Activated T-helper 1 cell treated with anti-CD3 and anti-CD28 coated beads, Interleukin-2, amount 50 U/mL, for 16 hours (primary cell): ENCODE measurements at places on chromosomes 2 and 18.

- DNase-seq = no peak
Observed at GRCh38 chr2:133821107-133821760, 253.0 kb upstream of the NCKAP5 start.

DNA sequence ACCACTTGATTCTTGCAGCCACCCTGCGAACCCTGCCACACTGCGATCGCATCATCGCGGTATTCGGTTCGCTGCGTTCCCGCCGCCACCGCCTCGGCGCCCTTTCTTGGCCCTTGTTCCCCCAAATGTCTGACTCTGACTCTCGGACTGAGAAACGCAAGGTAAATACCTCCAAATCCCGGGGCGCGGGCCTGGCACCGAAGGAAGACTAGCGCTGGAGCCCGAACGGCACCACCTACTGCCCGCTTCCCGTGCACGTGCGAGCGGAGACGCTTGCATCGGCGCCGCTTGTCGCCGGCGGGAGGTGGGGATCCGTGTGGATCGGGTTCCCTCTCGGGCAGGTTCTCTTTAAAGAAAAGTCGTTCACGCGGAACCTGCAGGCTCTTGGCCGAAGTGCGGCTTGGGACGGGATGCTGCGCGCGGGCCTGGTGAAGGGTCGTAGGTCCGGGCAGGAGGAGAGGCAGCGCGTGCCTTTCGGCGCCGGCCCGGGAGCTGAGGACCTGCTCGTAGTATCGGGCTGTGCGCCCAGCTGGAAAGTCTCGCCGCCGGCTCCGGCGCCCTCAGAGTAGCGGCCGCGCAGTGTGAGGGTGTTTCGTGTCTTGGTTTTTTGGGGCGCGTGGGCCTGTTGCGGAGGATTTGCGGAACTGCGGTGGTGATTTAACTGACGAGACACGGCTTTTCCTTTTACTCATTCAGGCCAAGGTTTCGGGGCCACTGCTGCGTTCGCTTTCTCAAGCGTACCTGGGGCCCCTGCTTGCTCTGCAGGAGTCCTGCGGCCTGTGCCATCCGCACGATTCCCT is 514 bp downstream of the BCL2L11 start:
- DNase-seq = peak; percentile 24

- DNase-seq = no peak
Observed at GRCh38 chr2:170610615-170611014, 104.5 kb upstream of the SP5 start.

- DNase-seq = no peak
Observed at GRCh38 chr2:226873051-226873620, 37.3 kb downstream of the RHBDD1 start.

GRCh38 chr18:33404244-33404873 is 36.2 kb downstream of the CCDC178 start:
- DNase-seq = no peak

- no peak for DNase-seq
Observed at GRCh38 chr18:54684784-54685183, 93.7 kb downstream of the DYNAP start.

DNA sequence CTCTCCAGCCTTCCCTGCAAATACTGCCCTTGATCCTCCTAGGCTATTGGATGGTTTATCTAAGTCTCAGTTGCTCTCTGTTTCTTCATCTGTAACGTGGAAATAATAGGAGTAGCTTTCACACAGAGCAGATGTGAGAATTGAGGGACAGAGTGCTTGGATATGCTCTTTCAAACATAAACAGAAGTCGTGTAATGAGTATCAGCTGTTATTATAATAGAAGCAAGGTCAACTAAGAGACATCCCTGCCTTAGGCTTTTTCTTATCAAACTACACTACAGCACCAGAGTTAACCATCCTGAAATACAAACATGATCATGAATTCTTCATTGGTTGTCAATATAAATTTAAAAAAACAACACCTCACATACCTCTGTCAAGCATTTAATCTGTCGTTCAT is 138.2 kb downstream of the DOK6 start:
- DNase-seq = no peak

GRCh38 chr2:46497766-46498165 is 18.4 kb downstream of the TMEM247 start:
- no peak for DNase-seq
